ENCODE measurements at places on chromosomes 5 and 9.

DNA sequence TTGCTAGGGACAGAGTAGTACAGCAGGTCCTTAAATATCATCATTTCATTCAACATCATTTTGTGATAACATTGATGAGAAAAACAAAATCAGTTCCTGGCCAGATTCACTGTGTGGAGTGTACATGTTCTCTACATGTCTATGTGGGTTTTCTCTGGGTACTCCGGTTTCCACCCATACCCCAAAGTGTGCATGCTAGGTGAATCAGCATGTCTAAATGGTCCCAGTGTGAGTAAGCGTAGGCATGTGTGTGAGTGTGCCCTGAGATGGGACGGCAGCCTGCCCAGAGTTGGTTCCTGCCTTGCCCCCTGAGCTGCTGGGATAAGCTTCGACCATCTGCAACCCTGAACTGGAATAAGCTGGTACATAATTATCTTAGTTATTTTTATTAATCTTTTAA, 16.5 kb upstream of the GLIS3 start:
- DNase-seq, result no peak

- no peak for DNase-seq
Observed at GRCh38 chr9:129209580-129209979, 31.5 kb upstream of the IER5L start.

DNA sequence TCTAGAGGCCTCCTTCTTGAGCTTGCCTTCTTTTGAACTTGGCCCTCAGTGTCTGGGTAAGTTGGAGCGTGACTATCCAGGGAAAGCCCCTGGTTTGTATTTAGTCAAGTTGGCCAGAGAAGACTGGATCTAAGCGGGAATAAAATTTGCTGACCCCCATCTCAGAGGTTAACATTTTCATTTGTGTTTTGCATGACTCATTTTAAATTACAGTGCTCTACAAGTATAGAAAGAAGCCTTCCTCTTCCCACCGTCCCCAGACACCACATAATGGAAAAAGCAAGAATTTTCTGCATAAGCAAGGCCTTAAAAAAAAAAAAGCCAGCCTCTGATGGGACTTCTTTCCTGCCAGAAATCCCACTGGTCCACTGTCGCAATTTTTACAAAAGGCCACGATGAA, 27.2 kb downstream of the PIK3R1 start:
- DNase-seq, result peak; percentile 72

DNA sequence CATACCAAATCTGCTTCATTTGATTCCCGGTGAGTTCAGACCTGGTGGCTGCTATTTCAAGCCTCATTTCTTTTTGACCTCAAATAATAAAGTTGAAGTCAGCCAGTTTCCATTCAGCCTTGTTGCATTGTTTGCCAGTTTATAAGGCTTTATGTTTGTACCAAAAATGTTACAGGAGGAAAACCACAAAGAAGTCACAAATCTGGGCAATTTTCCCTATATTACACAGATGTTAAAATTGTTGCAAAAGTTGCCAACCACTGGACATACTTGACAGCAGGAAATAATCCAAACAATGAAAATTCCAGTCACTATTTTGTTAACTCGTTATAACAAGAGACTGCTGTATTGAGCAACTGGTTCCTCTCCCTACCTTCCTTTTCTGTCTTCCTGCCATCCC, 1325.0 kb upstream of the DMAC1 start:
- peak; percentile 18 for DNase-seq

GRCh38 chr9:17928228-17928627, 349.4 kb downstream of the SH3GL2 start:
- DNase-seq, result no peak

DNA sequence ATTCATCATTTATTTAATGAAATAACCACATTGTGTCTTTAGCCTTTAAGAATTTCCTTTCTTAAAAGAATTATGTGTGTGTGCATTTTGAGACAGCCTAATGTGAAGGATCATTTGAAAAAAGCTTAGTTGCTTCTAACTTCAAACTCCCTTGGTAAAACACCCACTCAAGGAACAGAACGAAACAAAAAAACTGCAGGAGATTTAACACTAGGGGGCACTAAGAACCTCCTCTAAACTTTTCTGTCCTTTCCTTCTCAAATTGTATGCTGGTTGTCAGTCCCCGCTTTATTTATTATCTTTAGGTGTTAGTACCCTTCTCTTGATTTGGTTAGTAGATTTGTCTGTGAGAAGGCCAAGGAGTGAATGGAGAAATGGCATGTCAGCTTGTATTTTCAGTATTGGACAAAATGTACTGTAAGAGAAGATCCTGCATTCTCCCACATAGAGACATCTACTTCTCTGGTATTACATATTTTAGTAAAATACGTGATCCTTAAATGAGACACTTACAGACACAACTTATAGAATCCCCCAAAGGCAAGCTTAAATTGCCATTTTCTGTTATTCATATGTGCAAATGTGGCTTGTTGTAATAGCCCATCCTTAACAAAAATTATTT, 229.7 kb downstream of the MRPS30 start:
- peak; percentile 33 for DNase-seq

DNA sequence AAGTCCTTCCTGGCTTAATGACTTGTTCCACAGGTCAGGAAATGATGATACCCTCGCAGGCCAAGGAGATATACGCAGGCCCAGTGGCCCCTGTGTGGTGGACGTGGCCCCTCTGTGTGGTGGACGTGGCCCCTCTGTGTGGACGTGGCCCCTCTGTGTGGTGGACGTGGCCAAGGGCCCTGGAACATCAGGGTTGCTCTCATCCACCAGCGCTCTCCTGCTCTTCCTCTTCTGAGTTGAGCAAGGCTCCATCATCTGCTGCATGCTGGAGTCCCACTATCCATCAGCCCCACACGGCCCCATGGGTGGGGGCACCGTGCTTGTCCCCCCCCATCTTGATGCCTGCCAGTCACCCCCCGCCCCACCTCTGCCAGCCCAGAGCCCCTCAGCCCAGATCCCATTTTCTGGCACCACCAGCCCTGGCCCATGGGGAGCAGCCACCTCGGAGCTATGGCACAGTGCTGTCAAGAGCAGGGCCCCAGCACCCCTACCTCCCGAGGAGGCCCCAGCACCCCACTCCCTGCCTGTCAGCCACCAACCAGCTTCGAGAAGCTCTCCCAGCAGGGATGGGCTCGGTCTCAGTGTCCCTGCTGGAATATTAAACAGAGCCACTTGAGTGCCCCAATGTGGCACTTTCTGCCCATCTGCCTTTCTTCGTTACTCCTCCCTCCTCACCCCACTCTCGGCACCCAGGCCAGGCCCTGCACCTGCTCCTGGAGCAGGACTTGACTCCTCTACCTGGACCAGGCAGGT, 8.1 kb downstream of the LRRC14B start:
- no peak for DNase-seq

GRCh38 chr5:66222455-66222854, 78.4 kb downstream of the SREK1 start:
- no peak for DNase-seq

DNA sequence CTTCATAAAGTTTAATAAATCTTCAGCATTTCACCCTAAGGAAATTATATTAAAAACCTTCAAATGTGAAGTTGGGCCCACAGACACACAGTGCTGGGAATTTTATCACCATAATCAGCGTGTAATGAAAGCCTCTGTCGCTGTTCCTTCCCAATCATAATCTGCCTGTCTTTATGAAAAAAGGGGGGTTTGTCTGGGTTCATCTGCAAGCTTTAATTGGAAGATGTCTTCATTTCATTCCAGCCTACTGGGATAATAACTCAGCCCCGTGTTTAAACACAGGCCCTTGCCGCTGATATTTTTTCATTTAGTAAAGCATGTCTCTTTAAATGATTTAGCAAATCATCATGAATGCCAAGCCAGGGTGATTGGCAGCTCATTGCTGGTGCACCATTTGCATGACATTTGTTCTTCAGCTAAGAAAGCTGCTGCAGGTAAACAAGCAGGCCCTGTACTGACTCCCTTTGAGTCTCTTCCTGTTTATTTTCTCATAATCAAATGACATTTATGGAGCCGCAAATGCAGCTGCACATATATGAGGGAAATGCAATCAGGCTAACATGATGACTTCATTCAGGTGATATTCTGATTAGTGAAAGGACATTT, 362.9 kb upstream of the TLE4 start:
- no peak for DNase-seq

GRCh38 chr9:12441506-12441905, 251.7 kb upstream of the TYRP1 start:
- DNase-seq, result no peak
